ENCODE measurements at places on chromosomes 2 and 18.

DNA sequence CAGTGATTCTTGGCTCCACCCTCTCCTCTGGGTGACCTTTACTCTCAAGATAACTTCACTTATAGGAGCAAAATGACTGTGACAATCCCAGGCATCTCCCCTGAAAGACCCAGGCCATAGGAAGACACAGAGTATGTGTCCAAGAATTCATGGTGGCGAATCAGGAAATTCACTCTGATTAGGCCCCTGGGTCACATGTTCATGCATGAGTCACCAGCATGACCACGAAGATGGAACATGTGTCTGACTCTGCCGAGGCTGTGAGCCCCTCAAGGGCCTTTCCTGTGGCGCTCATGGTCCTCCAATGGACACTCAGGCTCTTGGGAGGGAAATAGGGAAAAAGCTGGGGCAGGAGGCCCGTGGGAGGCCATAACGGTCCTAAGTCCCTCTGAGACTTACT is 74.0 kb upstream of the TEX51 start:
- DNase-seq: no peak

- no peak for DNase-seq
Observed at GRCh38 chr18:22974001-22974400, 40.9 kb downstream of the RBBP8 start.

GRCh38 chr2:39836638-39837037 is 57.6 kb upstream of the THUMPD2 start:
- DNase-seq: no peak

DNA sequence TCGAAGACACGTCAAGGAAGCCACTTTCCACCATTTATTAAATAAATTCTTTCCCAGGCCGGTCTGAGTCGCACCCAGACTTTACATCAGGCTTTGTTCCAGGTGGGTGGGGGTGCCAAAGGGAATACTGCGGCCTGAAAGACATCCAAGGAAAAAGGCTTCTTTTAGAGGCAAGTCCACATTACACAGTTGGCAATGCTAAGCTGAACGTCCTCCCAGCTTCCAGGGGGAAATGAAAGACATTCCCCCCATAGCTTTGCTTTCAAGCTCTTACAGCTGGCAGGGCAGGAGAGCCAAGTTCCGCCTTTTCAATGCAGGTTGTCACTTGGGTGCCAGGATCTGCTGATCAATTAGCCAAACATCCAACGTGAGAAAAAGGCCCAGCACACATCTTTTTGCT is 36.5 kb upstream of the PTPN4 start:
- DNase-seq: no peak

DNA sequence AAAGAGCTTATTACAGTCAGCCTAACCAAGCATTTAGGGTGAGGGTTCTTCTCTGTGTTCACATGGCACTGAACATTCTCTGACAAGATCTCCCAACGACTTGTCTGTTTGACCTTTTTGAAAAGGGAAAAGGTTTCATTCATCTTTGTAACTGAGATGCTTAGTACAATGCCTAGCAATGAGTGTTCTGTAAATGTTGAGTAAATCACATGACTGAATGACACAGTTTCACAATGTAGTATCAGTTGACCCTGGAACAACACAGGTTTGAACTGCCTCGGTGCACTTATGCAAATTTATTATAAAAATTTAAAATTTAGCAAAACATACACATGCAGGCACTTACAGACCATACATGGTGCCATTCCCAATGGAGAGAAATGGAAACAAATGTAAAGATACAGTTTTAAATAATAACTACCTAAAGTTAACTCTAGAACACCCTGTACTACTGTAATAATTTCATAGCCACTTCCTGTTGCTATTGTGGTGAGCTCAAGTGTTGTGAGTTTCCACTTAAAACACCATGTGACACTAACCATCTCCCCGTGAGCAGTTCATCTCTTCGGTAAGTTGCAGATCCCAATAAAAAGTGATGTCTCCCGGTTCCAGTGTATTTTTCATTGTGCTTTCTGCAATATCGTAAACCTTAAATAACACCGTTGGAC is 34.1 kb upstream of the VWC2L start:
- DNase-seq: no peak

GRCh38 chr2:180655842-180656454 is 324.5 kb upstream of the UBE2E3 start:
- no peak for DNase-seq

DNA sequence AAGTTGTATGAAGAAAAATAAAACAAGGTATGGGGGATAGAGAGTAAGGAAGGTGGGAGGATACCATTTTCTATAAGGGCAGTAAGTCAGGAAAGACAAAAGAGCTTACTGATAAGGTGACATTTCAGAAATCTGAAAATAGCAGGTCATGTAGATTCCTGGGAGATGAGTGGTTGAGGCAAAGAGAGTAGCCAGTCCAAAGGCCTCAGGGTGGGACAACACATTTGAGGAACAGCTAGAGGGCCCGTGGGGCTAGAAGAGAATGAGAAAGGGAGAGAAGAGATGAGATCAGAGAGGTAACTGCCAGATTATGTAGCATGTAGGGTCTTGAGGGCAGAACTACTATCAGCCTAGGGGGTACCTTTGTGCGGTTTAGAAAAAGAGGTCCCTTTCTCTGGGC is 2.9 kb downstream of the CLHC1 start:
- no peak for DNase-seq

- no peak for DNase-seq
Observed at GRCh38 chr2:191029280-191029950, 15.4 kb upstream of the STAT1 start.

GRCh38 chr2:203498161-203498560 is 36.9 kb downstream of the RAPH1 start:
- no peak for DNase-seq

DNA sequence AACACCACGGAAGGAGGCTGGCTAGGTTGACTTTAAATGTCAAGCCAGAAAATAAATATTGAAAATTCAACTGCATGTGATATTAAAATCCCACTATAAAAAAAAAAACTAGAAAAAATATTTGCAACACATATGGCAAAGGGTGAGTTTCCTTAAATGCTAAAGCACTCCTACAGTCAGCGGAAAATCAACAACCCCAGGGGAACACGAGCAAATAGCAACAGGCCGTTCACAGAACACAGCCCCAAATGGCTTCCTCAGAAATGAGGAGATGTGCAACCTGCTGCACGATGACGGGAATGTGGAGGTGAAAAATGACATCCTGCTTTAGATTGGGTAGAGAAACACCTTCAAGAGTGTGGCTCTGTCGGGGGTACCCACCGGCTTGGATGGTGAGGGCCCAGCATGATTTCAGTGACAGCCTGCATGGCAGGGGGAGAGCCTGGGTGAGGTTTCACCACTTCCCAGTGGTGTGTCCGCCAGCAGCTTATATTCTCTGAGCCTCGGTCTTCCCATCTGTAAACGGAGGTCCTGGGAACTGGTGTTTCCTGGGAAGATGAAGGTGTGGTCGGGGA is 157.9 kb upstream of the GLI2 start:
- no peak for DNase-seq

DNA sequence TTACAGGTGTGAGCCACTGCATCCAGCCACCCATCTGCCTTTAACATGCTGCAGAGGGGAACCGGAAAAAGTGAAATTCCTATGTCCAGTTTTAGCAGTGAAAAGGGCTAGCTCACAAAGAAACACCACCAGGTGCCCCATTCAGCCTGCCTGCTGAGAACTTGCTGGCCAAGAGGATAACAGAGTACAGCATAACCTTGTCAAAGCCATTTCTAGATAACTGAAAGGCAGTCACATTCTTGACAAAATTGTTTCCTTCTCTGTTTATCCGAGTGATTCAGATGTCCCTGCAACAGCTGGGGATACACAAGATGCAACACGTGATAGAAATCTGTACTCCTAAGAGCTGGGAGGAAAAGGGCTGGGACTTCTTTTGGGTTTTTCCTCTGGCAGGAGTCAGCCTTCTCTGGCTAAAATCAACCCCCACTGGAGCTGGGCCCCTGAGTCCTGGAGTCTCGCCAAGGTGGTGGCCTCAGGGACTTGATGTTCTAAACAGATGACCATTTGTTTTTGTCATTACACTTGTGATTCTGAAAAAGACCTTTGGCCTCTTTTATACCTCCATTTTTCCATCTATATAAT is 505.4 kb downstream of the BCL11A start:
- no peak for DNase-seq

DNA sequence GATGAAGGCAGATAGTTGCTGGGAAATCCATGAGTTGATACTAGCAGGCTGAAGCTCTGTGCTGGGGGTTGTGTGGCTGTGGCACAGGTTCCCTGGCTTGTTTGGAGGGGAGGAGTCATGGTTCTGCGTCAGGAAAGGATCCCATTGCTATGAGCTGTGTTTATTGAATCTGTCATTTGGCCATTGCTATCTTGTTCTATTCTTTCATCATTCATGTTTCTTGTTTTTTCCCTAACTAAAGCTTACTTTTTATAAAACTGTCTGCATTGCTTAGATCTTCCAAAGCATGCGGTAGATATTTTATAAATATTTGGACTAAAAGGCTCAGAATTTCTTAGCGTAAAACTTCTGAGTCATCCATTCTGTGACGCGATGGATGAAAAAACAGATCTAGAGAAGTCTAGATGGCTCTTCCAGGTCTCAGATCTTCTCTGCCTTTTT is 335.3 kb downstream of the PTPRM start:
- DNase-seq: no peak

- no peak for DNase-seq
Observed at GRCh38 chr2:5975401-5975800, 283.2 kb downstream of the SOX11 start.

DNA sequence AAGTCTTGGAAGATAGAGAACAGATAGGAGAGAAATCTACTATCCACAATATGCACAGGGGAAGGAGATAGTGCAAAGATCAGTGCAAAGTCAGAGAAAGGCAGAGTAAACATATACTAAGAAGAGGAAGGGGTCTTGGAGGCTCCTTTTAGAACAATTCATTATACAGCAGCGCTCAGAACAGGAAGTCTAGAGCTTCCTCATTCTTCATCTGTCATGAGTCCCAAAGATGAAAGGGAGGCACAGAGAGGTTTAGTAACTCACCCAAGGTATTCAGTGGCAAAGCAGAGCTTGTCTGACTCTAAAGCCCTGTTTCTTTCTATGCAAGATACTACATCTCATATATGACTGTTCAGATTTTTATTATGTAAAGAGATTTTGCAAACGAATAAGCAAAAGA is 1.4 kb downstream of the SP110 start:
- no peak for DNase-seq

DNA sequence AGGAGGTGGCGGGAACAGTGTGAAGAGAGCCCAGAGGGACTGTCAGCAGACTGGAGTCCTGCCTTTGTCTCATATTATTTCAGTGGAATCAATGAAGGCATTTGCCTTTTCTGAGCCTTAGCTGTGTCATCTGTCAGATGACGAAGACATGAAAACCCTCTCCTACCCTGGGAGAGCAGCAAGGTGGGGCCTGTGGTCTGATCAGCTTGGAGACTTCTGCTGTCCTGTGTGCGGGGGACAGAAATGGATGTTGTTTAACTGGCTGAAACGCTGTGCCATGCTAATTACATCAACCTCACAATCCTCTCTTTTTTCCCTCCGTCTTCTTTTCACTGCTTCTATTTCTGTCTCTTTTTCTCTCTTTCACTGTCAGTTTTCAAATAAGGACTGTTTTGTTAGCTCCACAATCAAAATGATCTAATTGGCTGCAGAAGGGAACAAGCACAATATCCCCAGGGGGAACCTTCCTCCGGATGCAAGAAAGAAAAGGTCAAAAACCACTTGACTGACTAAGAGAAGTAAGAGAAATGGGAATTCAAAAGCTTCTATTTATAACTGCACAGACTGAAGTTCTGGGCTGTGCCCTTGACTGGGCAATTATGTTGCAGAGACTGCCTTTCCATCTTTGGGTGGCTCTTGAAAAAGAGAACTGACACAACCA is 340.1 kb downstream of the CLIP4 start:
- no peak for DNase-seq

DNA sequence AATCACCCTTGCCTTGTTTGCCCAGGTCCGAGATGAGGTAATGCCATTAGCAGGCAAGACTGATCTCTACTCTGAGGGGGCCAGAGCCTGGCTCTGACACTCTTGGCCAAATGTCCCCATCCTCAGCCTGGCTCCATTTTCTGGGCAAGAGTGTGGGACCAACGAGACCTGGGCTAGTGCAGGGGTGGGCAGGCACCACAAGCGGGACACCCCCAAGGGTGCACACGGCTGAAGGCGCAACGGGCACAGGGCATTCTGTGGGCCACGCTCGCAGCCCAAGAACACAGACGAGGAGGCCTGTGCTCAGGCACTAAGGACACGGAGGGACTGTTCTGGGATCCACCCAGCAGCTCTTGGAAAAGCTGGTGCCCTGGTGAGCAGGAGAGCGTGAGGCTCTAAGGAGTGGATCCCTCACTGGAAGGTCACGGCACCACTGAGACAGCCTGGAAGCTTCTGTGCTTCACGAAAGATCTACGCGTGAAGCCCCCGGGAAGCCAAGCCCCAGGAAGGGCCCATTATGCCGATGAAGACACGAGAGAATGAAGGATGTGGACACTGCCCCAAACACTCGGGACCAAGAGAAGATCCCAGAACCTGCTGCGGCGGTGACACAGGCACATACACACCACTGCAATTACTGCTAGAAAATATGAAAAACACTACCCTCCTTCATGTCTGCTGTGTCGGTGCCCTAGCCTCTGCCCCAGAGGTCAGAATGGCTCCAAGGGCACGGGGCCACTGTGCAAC is 138.2 kb downstream of the HDAC4 start:
- no peak for DNase-seq

DNA sequence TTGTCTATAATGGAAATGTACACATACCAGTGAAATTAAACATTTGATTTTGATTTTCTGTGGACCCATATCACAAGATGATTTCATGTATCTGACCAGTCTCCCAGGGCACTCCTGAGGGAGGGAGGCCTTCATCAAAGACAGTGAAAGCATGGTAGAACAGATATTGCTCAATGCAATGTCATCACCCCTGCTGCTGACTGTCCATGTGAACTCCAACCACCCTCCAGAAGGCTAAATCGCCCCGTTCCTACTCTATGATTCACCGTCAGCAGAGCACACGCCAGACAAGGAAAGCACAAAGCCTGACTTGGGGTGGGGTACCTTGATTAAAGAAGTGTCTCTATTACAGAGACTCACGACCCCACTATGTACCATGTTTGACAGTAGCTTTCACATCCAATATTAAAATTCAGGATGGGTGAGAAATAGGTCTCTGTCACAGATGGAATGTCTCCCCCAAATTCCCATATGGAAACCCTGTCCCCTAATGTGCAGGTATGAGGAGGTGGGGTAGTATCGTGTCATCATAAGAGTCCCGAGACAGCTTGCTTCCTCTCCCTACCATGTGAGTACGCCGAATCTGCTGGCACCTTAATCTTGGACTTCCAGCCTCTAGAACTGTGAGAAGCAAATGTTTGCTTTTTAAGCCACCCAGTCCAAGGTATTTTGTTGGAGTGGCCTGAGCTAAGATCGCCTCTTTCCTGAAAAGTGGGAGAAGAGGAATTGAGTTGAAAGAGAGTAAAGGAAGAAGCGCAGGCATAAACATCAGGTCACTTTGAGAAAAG is 42.4 kb downstream of the CYB5A start:
- no peak for DNase-seq

- no peak for DNase-seq
Observed at GRCh38 chr2:98833172-98833916, 102.4 kb upstream of the MGAT4A start.

- no peak for DNase-seq
Observed at GRCh38 chr2:236717729-236718128, 148.1 kb downstream of the ACKR3 start.
